ENCODE measurements at places on chromosomes 7 and 10.

DNA sequence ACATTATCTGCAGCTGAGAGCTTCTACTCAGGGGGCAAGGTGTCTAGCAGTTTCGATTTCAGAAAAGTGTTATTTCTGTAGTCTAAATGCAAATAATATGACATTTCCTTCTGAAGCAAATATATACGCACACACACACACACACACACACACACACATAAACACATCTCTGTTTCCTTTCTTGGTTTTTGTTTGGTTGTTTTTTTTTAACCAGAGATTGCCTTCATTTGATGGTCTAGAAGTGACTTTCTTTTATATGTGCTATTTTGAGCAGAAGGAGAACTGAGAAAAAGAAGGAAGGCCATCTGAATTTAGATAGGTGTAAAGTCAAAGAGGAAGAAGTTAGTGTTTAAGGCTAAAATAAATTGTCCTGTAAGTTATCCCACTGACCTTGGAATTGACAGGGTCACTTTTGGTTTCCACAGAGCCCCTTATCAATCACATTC, 142.2 kb downstream of the TRIL start:
- DNase-seq, result peak; percentile 2

- no peak for DNase-seq
Measured at GRCh38 chr10:127991543-127992255, 84.8 kb downstream of the PTPRE start.

- no peak for DNase-seq
Measured at GRCh38 chr10:124095096-124095495, 1.7 kb upstream of the CHST15 start.

DNA sequence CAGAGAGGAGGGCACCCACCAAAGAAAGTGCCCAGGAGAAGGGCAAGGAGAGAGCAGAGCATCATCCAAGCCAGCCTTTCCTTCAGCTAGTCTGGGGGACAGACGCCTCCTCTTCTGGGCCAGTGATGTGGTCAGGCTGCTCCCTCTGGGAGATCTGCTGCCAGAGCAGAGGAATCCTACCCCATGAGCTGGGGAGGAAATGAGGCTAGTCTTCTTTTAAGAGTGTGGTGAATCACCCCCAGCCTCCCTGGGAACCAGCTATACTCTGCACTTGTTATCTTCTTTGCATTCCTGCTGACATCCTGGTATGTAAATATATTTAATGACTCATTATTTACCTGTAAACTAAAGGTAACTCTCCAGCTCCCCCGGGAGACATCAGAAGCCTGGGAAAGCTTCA, 41.6 kb upstream of the EPHB6 start:
- DNase-seq, result no peak

DNA sequence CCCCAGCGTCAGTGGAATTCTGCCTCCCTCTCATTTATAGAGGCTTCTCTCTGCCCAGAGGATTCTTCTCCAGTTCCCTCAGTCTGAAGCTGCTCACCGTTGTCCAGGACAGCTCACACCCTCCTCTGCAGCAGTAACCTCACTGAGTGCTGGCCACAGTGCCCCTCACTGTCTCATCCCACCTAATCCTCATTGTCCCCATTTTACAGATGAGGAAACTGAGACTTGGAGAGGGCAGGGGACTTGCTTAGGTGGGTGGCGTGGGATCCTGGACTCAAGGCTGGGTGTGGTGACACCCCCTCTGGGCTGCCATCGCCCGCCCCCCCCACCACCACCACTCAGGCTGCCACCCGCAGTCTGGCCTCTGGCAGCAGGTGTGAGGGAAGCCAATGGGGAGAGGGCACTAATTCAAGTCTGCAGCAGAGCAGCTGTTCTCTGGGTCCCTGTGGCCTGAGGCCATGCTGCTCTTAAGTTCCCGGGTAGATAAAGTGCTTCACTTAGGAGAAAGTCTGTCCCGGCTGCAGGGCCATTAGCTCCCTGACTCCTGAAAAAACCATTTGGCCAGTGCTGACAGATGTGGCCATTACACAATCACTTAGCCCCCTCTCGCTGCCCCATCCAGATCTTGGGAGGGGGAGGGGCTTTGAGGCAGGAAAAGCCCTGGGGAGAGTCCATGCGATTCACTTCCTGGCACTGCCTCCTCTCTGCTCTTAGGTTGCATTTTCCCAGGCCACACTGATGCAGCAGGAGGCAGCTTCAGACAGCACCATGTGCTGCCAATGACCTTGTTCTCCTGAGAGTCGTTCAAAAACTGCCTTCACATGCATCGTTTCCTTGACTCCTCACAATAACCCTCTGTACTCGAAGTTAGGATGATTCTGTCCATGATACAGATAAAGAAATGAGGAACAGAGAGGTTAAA, 36.3 kb downstream of the DRGX start:
- no peak for DNase-seq

DNA sequence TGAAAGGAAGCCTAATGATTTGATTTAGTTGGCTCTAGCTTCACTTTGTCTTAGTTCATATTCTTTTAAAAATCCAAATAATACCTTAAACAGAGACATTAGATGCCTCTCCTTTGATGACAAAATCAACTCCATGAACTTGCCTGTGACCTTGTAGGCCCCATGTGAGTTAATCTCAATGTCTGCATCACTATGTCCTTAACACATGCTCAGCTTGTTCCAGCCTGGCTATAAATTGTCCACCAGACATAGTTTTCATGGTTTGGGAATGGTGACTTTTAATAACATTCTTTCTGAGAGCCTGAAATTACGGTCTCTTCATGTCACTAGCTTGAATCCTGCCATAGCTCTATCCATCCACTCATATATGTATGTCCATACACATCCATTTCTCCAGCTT, 656.3 kb upstream of the IGFBP3 start:
- DNase-seq, result no peak

DNA sequence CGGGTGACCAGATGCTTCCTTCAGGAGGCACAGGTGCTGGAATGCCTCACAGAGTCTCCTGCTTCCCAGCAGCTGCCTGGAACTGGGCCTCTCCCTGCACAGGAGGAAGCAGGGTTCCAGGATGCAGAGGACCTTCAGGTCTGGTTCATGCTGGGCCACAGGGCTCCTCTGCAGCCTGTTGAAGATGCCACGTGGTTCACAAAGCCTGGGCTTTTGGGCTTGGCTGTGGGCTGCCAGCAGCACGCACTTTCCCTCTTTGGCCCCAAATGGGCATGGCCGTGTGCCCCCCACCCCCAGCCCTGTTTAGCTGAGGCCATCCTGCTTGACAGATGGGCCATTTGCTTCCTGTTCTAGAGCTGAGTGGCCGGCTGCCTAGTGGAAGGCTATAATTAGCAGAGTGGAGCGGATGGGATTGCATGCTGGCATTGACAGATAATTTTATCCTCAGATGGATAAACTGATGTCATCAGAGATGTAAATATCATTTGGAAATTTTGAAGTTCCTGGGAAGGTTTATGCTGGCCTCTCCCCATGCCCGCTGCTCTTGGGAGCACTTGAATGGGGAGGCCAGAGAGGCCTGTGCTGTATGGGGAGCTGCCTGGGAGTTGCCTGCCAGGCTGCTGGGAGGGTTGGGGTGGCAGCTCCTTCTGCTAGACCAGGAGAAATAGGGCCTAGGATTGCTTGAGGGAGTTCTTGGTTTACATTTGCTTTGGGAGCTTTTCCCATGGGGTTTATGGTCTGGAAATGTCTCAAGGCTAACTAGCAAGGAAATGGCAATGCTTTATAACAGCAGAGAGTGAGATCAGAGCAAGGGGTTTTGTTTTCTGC, 28.2 kb downstream of the TSPAN15 start:
- DNase-seq, result no peak

GRCh38 chr7:141884539-141885225, 31.5 kb upstream of the OR9A4 start:
- DNase-seq, result no peak

DNA sequence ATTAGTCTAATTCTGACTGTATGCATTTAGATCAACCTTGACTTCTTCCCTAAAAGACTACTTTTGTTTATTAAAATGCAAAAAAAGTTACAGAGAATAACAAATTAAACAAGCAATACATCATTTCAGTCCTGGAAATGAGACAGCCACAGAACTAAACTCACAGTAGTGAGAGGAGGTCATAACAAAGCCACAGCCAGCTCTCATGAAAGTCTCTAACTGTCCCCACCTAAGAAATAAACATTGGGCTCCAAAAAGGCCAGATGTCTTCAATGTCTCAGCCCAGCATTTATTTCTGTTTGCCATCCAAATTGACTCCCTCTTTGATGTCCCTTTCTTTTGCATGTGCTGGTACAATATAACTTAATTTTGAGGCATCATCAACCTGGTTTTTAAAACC, 74.4 kb downstream of the NHLRC2 start:
- no peak for DNase-seq

- DNase-seq, result no peak
Measured at GRCh38 chr10:103819493-103819892, 35.9 kb downstream of the SH3PXD2A start.

DNA sequence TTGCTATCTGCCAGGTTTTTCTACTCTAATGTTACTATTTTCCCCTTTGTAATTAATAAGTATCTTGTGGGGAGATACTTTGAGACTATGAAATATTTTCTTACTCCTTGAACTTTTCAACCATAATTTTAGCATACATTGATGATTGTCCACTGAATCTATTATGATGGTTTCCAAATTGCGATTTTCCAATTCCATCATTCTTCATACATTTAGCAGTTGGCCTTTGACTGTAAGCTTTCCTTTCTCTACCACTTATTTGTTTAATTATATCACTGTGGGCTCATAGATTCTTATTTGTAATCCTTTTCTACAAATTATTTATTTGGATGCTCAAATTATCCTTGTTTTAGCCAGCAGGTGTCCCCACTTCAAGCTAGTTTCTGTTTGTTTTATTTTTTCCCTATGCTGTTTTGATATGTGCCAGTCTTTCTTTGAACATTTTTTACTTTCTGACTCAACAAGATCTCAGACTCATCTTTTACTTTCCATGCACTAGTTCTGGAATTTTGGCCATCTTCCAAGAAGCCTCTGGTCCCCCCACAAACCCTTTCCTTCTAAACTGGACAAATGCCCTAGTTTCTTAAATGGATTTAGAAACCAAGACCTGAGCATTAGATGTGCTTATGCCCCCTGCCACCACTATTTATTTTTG, 11.4 kb upstream of the MRPS16 start:
- DNase-seq, result peak; percentile 48

DNA sequence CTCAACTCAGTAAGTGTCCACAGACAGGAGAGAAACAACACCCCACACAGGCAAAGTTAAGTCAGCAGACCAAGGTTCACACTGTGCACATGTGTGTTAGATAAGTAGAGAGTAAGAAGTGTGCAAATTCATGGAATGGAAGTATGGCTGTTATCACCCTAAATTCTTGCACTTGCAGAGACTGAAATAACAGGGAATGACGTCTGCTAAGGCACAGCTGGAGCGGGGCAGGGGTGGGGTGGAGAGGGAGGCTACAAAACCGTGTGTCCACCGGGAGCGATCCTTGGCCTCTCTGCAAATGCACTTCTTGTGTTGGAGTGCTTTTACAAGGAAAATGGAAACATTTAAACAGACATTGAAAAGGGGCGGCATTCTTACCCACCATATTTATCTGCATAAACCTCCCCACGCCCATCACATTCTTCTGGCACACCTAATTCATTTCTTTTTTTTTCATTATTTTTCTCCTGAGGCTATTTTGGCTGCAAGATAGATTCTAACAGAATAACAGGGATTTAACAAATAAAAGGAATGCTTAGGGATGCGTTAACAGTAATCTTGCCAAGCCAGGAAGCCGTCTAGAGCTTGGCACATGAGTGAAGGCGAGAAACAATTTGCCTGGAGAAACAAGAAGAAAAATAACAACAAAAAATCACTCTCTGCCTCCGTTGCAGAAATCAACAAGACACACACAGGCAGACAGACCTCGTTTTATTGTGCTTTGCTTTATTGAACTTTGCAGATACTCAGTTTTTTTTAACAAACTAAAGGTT, 30.1 kb downstream of the TNS3 start:
- no peak for DNase-seq

- DNase-seq, result no peak
Measured at GRCh38 chr7:103063895-103064294, 10.7 kb downstream of the FBXL13 start.

DNA sequence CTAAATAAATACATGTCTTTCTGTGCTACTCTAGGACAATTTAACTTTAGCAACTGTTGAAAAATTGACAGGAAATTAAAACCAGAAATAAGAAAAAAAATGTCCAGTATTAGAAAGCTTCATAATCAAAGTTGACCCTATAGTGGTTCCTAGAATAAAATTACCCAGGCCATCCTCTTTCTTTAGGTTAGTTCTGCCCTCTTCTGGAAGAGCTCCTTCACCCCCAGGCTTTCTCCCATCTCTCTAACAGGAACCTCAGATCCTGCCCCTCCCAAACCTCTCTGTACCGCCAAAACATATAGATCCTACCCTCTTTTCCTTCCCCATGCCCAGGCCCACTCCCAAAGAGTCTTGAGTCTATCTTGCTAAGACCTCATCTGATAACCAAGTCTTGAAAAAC, 159.4 kb upstream of the CDK1 start:
- no peak for DNase-seq

DNA sequence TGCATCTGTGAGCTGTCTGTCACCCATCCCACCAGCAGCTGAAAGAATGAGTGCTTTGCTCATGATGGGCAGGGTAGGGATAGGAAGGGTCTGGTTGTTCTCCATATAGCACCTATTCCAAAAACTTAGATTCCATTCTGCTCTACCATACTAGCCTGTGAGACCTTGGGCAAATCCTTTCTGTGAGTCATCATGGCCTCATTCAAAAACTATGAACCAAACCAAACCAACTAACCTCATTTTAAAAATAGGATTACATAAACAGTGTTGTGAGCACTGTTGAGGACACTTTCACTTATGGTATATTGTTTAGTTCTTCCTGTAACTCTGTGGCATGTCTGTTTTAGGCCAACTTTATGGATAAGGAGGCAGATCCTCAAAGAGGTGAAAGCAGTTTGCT, 30.9 kb upstream of the STEAP4 start:
- no peak for DNase-seq

DNA sequence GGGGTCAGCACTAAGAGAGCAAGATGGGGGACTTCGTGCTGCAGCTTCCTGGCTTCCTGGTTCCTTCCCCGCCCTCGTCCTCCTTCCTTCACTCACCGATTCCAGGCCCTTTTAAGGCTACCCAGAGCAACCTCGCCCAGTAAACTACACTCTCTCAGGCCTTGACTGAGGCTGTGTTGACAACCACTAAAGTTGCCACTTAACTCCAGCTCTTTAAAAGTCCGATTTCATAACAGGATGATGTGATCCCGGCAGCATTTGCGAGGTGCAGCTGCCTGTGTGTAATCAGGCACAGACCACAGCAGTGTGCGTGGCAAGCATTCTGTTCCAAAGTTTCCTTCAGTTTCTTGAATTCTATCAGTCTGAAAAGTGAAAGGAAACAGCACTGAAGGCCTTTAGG, 110.6 kb downstream of the RAB11FIP2 start:
- no peak for DNase-seq

GRCh38 chr10:100912013-100912604, 654 bp upstream of the SLF2 start:
- DNase-seq, result peak; percentile 6

- no peak for DNase-seq
Measured at GRCh38 chr10:43264344-43264964, 2.4 kb downstream of the RASGEF1A start.

GRCh38 chr7:115965236-115965635, 65.3 kb downstream of the TFEC start:
- DNase-seq, result no peak

- no peak for DNase-seq
Measured at GRCh38 chr10:111944331-111944730, 239.2 kb downstream of the GPAM start.

Data from hematopoietic multipotent progenitor cell (in vitro differentiated cells).